Thoracic aorta (tissue), 2 donors: ENCODE measurements at places on chromosomes 11 and 22.

DNA sequence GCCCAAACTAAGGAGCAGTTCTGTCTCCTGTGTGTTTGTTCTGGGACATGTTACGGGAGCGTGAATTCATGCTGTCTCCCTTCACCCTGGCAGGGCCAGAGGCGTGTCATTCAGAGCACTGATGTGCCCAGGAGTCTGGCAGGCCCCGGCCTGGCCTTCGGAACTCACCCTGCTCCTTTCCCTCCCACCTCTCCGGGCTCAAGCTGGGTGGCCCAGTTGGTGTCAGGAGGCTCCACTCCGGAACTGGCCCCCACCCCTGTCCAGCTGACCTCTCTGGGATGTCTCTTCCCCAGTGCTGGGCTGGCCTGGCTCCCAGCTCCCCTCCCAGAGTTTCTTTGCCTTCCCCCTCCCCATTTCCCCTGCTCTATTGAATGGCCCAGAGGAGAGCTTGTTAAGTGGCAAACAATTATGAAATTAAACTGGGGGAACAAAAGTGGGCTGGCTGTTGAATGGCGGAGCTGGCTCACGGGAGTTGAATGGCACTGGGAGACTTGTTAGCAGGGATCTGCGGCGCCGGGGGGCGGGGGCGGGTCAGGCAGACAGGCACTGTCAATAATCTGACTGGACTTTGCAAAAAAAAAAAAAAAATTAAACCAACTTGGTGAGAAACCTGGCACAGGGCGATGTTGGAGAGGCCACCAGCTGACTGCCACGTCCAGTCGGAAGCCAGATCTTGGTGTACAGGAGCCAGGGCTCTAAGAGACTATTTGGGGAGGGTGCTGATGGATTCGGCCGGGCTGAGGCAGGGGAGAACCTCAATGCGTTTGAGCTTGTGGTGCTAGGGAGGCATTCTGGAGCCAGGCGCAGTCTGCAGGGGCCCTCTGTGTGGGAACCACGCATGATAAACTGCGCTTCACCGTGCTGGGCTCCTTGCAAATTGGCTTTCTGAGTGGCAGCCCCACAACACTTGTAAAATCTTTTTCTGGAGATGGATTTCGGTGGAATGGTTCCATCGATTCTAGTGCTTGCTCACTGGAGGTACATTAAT, 1.3 kb downstream of the MPPED1 start:
- H3K4me3 ChIP-seq, result no peak overlapping the region
- no peaks in the 10 kb centered on the region for H3K36me3 ChIP-seq
- no peaks in the 10 kb centered on the region for H3K27me3 ChIP-seq
- DNase-seq, result no peak
- no peak overlapping the region for H3K27ac ChIP-seq

DNA sequence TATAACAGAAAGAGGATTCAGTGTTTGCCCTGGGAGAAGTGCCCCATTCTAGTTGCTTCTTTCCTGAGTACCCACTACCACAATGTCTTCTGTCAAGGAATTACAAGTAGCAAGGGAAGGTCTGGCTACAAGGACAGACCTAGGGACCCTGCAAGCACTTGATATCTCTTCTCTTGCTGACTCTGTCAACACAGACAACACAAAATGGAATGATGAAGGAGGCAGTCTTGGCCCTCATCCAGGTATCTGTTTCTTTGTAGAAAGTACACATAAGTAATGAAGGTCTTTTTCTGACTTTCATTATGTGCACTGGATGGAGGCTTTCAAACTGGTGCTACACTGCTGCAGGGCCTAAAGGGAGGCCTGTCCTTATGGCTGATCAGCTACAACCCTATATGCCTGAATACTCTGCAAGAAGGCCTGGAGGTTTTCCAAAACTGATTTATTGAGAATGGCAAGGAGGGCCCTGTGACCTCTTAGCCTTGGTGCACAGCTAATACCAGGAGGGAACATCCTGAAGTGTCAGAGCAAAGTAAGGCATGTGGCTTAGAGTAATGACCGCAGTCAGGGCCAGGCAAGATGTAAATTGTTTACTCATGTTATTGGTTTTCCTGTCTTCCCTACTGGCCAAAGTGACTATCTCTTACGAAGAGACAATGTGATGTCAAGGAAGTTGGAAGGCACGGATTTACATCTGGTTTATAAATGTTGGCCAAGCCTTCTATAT, 31.2 kb downstream of the GAB2 start:
- H3K27ac ChIP-seq, result no peak overlapping the region
- H3K4me3 ChIP-seq, result no peak overlapping the region
- no peak for DNase-seq
- H3K4me1 ChIP-seq, result peaks cover 25% of the 10 kb centered on the region
- H3K27me3 ChIP-seq, result no peaks in the 10 kb centered on the region
- H3K36me3 ChIP-seq, result no peaks in the 10 kb centered on the region

- no peak overlapping the region for H3K4me3 ChIP-seq
- peaks cover 25% of the 10 kb centered on the region for H3K4me1 ChIP-seq
- no peak for DNase-seq
- H3K27me3 ChIP-seq, result no peaks in the 10 kb centered on the region
Measured at GRCh38 chr22:45993143-45993692, 16.3 kb upstream of the WNT7B start.

GRCh38 chr11:69434471-69434931, 47.0 kb upstream of the LINC01488 start:
- H3K4me1 ChIP-seq, result no peaks in the 10 kb centered on the region
- no peak overlapping the region for H3K4me3 ChIP-seq
- no peaks in the 10 kb centered on the region for H3K27me3 ChIP-seq
- no peaks in the 10 kb centered on the region for H3K36me3 ChIP-seq

DNA sequence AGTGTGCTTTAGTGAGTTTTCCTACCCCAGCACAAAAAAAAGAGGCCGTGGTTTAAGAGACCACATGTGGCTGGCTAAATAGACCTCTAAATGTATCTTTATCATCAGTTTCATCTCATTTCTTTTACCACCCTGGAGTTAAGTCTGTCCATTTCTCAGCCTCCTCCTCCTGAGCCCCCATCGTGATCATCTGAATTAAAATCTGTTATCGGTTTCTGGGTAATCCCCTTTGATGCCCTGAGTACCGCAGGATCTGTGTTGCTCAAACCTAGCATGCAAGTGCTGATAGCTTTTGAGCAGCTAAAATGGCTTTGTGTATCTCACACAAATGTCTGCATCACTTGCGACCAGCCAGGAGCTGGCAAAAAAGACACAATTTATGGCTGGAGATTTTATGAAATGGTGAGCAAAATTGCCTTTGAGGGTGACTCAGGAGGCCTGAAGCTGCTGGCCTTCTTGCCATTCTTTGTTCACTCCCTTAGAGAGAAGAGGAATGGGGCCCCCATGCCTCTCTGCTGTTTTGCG, 236.5 kb downstream of the NTM start:
- no peak overlapping the region for H3K4me3 ChIP-seq
- no peaks in the 10 kb centered on the region for H3K36me3 ChIP-seq
- no peaks in the 10 kb centered on the region for H3K27me3 ChIP-seq

DNA sequence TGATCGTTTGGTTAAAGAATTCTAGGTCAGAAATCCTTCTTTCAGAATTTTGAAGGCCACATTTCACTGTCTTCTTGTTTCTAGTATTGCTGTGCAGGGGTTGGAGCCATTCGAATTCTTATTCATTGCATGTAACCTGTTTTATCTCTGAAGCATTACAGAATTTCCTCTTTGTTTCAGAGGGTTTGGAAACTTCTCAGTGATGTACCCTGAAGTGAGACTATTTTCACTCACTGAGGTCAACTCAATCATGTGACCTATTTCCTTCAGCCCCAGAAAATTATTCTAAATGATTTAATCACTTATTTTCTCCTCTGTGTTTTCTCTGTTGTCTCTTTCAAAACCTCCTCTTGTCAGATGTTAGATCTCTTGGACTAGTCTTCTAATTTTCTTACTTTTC, 147.8 kb downstream of the ENTHD1 start:
- no peak overlapping the region for H3K27ac ChIP-seq
- no peaks in the 10 kb centered on the region for H3K4me1 ChIP-seq
- no peaks in the 10 kb centered on the region for H3K36me3 ChIP-seq

GRCh38 chr11:78268591-78269410, 80.1 kb downstream of the USP35 start:
- H3K27ac ChIP-seq, result peak overlapping the region; percentile 70
- DNase-seq, result no peak
- H3K4me3 ChIP-seq, result peak overlapping the region; percentile 18
- peaks cover 3% of the 10 kb centered on the region for H3K36me3 ChIP-seq
- peaks cover 17% of the 10 kb centered on the region for H3K4me1 ChIP-seq

DNA sequence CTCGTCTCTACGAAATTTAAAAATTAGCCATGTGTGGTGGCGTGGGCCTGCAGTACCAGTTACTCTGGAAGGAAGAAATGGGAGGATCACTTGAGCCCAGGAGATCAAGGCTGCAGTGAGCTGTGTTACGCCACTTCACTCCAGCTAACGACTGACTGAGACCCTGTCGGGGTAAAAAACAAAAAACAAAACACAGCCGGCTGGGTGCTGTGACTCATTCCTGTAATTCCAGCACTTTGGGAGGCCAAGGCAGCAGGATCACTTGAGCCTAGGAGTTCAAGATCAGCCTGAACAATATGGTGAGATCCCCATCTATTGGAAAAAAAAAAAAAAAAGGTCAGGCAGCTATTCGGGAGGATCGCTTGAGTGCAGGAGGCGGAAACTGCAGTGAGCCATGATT, 2.4 kb downstream of the PAFAH1B2 start:
- no peak for DNase-seq
- H3K4me1 ChIP-seq, result peaks cover 30% of the 10 kb centered on the region
- no peaks in the 10 kb centered on the region for H3K36me3 ChIP-seq

DNA sequence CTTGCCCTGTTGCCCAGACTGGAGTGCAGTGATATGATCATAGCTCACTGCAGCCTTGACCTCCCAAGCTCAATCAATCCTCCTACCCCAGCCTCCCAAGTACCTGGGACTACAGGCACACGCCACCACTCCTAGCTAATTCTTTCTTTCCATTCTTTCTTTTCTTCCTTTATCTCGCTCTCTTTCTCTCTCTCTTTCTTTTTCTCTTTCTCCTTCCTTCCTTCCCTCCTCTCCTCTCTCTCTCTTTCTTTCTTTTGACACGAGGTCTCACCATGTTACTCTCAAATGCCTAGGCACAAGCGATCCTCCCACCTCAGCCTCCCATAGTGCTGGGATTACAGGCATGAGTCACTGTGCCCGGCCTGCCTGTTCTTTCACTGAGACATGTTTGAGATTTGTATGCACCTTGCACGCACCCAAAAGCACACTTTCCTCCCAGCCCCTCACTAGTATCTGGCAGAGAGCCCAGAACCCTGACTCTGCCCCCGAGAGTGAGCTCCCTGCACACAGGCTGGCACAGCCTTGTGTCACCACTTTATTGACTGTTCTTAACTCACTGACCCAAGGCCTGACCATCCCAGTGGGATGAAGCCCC, 56.8 kb downstream of the CD6 start:
- no peaks in the 10 kb centered on the region for H3K36me3 ChIP-seq
- no peak for DNase-seq
- no peak overlapping the region for H3K4me3 ChIP-seq
- no peaks in the 10 kb centered on the region for H3K27me3 ChIP-seq

- no peak for DNase-seq
- no peaks in the 10 kb centered on the region for H3K27me3 ChIP-seq
- no peak overlapping the region for H3K27ac ChIP-seq
- no peaks in the 10 kb centered on the region for H3K36me3 ChIP-seq
Measured at GRCh38 chr11:104076455-104076854, 40.0 kb downstream of the DDI1 start.

DNA sequence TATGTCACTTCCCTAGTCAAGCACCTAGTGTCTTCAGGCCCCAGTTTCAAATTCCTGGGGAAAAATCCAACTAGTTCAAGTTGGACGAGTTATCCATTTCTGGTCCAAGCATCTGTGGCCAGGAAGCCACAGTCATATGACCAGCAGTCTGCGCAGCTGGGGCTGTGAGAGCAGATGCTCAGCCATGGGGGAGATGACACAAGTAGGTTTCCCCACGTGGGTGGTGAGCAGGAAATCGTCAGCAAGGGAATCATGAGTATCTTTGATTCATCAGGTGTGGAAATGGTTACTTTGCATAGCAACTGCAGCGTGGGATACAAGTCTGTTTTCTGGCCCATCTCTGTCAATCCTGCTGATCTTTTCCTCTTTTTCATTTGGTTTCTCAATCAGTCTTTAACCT, 185.3 kb downstream of the C11orf91 start:
- H3K4me1 ChIP-seq, result no peaks in the 10 kb centered on the region

DNA sequence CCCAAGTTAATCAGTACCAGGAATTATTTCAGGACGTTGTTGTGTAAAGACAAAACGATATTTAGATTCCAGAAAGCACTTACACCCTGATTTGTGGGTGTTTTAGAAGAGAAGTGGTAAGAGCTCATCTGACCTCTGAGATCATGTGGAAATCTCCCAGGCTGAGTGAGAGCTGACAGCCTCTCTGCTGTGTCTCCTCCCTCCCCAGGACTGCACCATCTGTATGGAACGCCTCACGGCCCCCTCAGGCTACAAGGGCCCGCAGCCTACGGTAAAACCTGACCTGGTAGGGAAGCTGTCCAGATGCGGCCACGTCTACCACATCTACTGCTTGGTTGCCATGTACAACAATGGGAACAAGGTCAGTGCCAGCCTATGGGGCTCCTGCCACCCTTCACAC, 20.0 kb downstream of the DTX4 start:
- H3K4me1 ChIP-seq, result no peaks in the 10 kb centered on the region
- H3K27me3 ChIP-seq, result no peaks in the 10 kb centered on the region
- no peak for DNase-seq
- H3K4me3 ChIP-seq, result no peak overlapping the region

GRCh38 chr11:44016131-44016530, 31.6 kb upstream of the ACCSL start:
- peak overlapping the region; percentile 26 for H3K4me3 ChIP-seq
- peaks cover 41% of the 10 kb centered on the region for H3K4me1 ChIP-seq
- peak; percentile 71 for DNase-seq
- peak overlapping the region; percentile 77 for H3K27ac ChIP-seq

- H3K4me3 ChIP-seq, result no peak overlapping the region
- no peak overlapping the region for H3K27ac ChIP-seq
- H3K27me3 ChIP-seq, result no peaks in the 10 kb centered on the region
- no peaks in the 10 kb centered on the region for H3K36me3 ChIP-seq
Measured at GRCh38 chr11:59216641-59217564, 4.2 kb upstream of the MPEG1 start.

DNA sequence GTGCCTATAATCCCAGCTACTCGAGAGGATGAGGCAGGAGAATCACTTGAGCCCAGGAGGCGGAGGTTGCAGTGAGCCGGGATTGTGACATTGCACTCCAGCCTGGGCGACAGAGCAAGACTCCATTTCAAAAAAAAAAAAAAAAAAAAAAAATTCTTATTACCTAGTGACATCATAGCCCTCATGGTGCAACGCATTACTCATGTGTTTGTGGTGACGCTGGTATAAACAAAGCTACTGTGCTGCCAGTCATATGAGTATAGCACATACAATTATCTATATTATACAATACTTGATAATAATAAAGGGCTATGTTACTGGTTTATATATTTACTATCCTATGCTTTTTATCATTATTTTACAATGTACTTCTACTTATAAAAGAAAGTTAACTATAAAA, 41.2 kb downstream of the OR2AT4 start:
- no peaks in the 10 kb centered on the region for H3K4me1 ChIP-seq
- H3K27me3 ChIP-seq, result no peaks in the 10 kb centered on the region
- no peak overlapping the region for H3K4me3 ChIP-seq

DNA sequence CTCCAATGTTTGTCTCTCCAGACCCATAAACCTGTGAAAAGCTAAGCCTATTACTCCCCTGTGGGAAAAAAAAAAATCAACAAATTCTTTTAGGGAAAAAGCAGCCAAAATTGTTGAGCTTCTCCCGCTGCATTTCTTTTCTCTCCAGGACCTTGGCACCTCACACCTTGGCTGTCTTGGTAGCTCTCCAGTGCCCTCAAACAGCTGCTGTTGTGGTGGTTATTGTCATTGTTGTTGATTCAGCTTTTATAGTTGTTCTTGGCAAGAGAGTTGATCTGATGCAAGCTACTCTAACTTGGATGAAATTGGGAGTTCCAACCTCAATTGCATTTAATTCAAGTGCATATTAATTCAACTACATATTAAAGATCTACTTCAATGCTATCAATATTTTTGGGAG, 516.9 kb upstream of the LARGE1 start:
- DNase-seq, result no peak
- no peaks in the 10 kb centered on the region for H3K36me3 ChIP-seq
- H3K4me3 ChIP-seq, result no peak overlapping the region
- no peaks in the 10 kb centered on the region for H3K27me3 ChIP-seq
- H3K27ac ChIP-seq, result no peak overlapping the region
